ENCODE measurements at places on chromosomes 6 and 20.

- H3K27me3 ChIP-seq = no peaks in the 10 kb centered on the region
- no peak overlapping the region for H3K4me3 ChIP-seq
- H3K36me3 ChIP-seq = no peaks in the 10 kb centered on the region
- DNase-seq = no peak
Measured at GRCh38 chr6:126153661-126154060, 167.3 kb downstream of the TRMT11 start.

GRCh38 chr6:22236626-22237414, 60.0 kb downstream of the PRL start:
- no peak overlapping the region for H3K27ac ChIP-seq
- DNase-seq = no peak
- H3K36me3 ChIP-seq = no peaks in the 10 kb centered on the region
- no peaks in the 10 kb centered on the region for H3K27me3 ChIP-seq
- no peak overlapping the region for H3K4me3 ChIP-seq
- H3K4me1 ChIP-seq = no peaks in the 10 kb centered on the region

DNA sequence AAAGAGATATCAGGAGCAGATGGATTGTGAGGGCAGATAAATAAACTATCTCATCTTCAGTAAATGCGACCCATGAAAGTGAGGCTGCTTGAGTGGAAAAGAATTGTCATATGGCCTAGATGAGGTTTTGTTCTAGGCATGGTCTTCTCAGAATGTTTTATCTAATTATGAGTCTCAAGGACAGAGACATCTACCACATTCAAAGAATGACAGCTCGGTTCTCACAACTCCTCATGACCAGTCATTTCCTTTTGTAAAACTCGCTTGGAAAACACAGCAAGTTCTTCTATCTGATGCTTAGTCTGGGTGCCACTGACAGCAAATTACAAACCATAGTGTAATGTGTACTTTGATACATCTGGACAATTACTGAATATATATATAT, 140.5 kb downstream of the CCDC170 start:
- no peak overlapping the region for H3K27ac ChIP-seq
- DNase-seq = no peak
- H3K27me3 ChIP-seq = peaks cover 10% of the 10 kb centered on the region
- no peaks in the 10 kb centered on the region for H3K36me3 ChIP-seq

- H3K4me3 ChIP-seq = no peak overlapping the region
- no peaks in the 10 kb centered on the region for H3K27me3 ChIP-seq
- no peak for DNase-seq
- H3K36me3 ChIP-seq = no peaks in the 10 kb centered on the region
- H3K4me1 ChIP-seq = peaks cover 28% of the 10 kb centered on the region
Measured at GRCh38 chr6:47202644-47203205, 107.0 kb downstream of the TNFRSF21 start.

DNA sequence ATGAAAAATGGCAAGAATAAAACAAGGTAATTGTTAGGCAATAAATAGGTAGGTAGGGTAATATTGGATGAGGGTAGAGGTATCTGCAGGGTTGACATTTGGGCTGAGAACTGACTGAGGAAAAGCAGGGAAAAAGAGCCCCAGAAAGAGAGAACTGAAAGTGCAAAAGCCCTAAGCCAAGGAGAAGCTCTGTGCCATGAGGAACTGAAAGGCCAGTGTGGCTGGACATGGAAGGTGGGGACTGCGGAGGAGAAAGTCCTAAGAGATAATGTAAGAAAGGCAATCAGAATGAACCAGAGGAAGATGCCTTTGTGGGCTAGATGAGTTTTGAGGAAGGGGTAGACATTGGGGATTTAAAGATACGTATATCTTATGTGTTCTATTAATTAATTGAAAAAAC, 9.9 kb upstream of the HIVEP2 start:
- peaks cover 2% of the 10 kb centered on the region for H3K36me3 ChIP-seq
- no peak overlapping the region for H3K4me3 ChIP-seq
- H3K27ac ChIP-seq = no peak overlapping the region
- no peaks in the 10 kb centered on the region for H3K27me3 ChIP-seq
- no peak for DNase-seq

GRCh38 chr6:27605401-27606342, 132.8 kb upstream of the ZNF184 start:
- peaks cover 49% of the 10 kb centered on the region for H3K27me3 ChIP-seq
- DNase-seq = peak; percentile 53
- H3K36me3 ChIP-seq = peaks cover 11% of the 10 kb centered on the region
- peak overlapping the region; percentile 66 for H3K4me3 ChIP-seq

DNA sequence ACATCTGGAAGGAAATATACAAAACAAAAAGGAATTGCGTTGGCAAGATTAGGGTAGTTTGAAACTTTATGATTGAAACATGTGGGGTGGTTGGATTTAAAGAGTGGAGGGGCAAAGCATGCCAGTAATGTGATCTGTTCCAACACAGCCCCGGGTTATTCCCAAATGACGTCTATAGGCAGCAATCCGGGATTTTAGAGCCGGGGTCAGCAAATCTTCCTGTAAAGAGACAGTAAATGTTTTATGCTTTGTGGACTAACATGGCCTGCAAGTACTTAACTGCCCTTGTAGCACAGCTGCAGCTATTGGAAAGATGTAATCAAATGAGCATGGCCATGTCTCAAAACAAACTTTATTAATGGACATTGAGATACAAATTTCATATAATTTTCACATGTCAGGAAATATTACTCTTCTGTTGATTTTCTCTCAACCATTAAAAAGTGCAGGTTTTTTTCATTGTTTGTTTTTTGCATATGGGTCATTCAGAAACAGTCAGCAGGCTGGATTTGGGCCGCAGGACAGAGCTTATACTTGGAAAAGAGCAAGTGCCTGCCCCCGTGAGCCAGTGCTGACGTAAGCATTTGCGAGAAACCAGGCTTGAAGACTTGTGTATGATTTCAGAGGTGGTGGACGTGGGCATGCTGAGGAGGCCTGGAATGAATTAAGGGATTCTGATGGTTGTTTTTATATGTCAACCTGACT, 136.5 kb downstream of the DOK5 start:
- H3K4me1 ChIP-seq = no peaks in the 10 kb centered on the region
- DNase-seq = no peak
- no peak overlapping the region for H3K27ac ChIP-seq
- H3K4me3 ChIP-seq = no peak overlapping the region

DNA sequence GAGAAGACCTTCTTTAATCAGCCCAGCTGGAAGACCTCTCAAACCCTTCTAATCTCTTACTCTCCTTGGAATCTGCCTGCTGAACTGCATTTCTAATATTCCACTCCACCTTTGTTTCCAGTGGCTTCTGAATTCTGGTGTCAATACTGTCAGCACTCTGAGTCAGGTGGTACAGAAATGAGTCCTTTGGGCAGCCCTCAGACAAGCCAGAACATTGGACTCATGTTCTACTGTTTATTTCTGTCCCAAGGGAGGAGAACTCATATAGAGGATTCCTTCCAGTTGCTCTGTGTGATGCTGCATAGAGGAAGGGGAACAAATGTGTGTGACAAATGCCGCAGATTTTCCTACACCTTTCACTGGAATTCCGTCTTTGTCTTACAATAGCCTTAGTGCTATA, 114.8 kb downstream of the PHF3 start:
- DNase-seq = no peak
- H3K4me3 ChIP-seq = no peak overlapping the region
- peaks cover 11% of the 10 kb centered on the region for H3K36me3 ChIP-seq
- H3K27me3 ChIP-seq = peaks cover 3% of the 10 kb centered on the region

GRCh38 chr20:54657268-54657826, 182.0 kb downstream of the DOK5 start:
- DNase-seq = no peak
- H3K4me3 ChIP-seq = no peak overlapping the region
- H3K27ac ChIP-seq = no peak overlapping the region
- no peaks in the 10 kb centered on the region for H3K4me1 ChIP-seq
- H3K27me3 ChIP-seq = peaks cover 4% of the 10 kb centered on the region
- no peaks in the 10 kb centered on the region for H3K36me3 ChIP-seq

DNA sequence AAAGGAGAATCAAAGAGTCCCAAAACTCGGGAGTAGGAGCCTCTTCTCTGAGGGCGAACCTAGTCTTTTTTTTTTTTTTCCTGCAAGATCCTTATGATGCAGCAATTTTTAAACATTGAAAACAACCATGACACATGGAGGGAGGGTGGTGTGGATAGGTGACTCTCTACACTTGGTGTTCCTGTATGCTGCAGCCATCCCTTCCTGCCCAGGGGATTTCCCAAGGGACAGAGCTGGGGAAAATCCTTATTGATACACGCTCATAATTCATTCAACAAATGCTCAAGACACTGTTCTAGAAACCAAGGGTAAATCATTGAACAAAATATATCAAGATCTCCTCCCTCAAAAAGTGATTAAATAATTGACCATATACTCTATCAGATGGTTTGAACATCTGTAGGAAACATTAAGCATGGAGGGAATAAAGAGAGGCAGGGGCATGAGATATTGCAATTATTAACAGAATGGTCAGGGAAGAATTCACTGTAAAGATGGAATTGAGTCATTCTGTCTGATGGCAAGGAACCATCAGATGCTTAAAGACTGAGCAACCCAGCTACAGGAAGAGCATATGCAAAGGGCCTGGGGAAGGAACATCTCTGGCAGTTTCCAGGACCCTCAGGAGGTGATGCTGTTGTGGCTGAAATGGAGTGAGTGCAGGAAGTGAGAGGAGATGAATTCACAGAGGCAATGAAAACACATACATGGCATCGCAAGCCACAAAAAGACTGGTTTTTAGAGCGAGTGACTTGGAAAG, 13.4 kb upstream of the BTN3A3 start:
- no peak overlapping the region for H3K4me3 ChIP-seq
- no peaks in the 10 kb centered on the region for H3K27me3 ChIP-seq
- H3K4me1 ChIP-seq = peaks cover 7% of the 10 kb centered on the region

DNA sequence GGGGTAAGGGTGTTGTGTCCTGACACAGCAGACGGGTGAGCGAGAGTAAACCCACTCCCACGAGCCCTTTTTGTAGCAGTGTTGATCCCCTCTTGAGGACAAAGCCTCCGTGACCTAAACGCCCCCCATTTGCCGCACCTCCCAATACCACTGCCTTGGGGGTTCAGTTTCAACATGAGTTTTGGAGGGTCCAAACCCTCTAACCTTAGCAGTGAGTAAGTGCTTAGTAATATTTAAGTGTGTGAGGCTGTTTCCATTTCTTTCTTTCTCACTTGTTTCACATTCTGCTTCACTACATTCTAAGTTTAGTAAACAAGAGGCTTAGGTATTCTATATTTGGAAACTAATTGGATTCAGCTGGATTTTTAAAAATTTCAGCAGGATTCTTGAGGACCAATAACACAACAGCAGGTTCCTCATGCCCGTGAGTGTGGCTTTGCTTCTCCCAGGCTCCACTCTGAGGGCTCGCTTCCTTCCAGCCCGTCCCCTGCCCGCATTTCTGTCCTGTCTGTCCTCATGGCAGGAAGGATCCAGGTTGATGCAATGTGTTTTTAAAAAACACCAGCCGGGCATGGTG, 41.2 kb downstream of the SNX9 start:
- no peak for DNase-seq
- peak overlapping the region; percentile 35 for H3K27ac ChIP-seq
- H3K4me3 ChIP-seq = no peak overlapping the region
- H3K4me1 ChIP-seq = peaks cover 62% of the 10 kb centered on the region
- no peaks in the 10 kb centered on the region for H3K27me3 ChIP-seq
- peaks cover 31% of the 10 kb centered on the region for H3K36me3 ChIP-seq

DNA sequence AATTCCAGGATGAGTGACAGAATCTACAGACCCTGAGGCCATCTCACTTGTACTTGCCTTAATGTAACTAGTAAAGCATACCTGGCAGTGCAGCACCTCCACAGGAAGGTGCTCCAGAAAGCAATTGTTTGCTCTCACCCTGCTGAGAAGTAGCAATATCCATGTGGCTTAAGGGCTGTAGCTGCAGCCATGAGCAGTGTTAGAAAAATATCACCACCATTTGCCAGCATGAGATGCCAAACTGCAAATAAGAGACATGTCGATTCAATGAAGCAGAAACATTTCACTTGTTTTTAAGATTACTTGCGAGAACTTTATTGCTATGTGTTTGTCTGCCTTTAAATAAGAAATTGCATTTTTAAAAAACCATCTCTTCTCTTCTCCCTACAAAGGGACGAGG, 151.5 kb downstream of the PRL start:
- no peak overlapping the region for H3K4me3 ChIP-seq
- no peak overlapping the region for H3K27ac ChIP-seq
- peaks cover 34% of the 10 kb centered on the region for H3K4me1 ChIP-seq

DNA sequence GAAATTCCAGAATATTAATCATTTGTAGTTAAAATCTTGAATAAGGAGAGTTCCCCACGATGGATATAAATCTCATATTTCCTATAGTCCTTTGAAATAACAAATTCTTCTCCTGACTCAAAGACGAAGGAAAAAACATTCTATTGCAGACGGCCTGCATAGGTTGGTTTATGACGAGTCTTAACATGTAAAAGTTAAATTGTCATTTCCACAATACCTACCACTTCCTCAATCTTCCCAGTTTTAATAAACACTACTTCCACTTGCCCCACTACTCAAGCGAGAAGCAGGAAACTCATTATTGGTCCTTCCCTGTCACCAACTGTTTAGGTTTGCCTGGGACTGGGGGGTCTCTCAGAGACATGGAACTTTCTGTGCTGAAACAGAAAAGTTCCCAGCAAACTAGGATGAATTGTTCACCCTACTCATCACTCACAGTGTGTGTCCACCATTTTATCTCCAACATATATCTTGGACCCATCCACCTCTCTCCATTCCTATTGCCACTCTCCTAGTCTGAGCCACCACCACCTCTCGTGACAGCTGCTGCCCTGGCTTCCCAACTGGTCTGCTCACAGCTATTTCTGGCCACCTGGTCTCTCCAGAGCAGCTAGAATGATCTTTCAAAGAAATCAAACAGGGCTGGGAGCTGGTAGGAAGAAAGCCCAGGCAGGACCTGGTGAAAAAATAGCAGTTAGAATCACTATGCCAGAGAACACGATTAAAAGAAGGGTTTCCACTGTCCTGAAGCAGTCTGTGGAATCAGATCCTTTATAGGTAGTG, 15.1 kb upstream of the ZSCAN9 start:
- H3K36me3 ChIP-seq = peaks cover 6% of the 10 kb centered on the region
- DNase-seq = no peak
- no peak overlapping the region for H3K4me3 ChIP-seq
- H3K27ac ChIP-seq = no peak overlapping the region

DNA sequence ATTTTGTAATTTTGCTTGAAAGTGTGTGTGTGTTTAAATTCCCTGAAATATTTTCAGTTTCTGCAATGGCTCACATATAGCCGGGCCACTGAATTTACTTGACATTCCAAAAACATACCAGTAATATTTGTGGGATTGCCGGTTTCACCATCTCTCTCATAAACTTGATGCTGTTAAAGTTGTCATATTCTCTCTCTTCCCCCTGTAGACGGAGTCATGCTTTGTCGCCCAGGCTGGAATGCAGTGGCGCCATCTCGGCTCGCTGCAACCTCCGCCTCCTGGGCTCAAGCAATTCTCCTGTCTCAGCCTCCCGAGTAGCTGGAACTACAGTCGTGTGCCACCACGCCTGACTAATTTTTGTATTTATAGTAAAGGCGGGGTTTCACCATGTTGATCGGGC, 122.1 kb downstream of the TIAM2 start:
- DNase-seq = no peak
- H3K36me3 ChIP-seq = peaks cover 1% of the 10 kb centered on the region
- H3K27me3 ChIP-seq = peaks cover 3% of the 10 kb centered on the region
- H3K4me1 ChIP-seq = peaks cover 27% of the 10 kb centered on the region
- H3K27ac ChIP-seq = peak overlapping the region; percentile 30

GRCh38 chr6:116200619-116201249, 53.1 kb downstream of the TSPYL4 start:
- no peaks in the 10 kb centered on the region for H3K36me3 ChIP-seq
- H3K27me3 ChIP-seq = no peaks in the 10 kb centered on the region
- peaks cover 4% of the 10 kb centered on the region for H3K4me1 ChIP-seq
- no peak overlapping the region for H3K27ac ChIP-seq
- no peak for DNase-seq

Measured in activated CD8-positive, alpha-beta T cell treated with anti-CD3 and anti-CD28 coated beads for 36 hours (primary cell).